ENCODE measurements at places on chromosomes 11 and 22.

- no peak for DNase-seq
These were observed 54.5 kb upstream of the ZBTB44 start for GRCh38 chr11:130369141-130369691.

GRCh38 chr11:104672897-104673296 lies 225.4 kb downstream of the CASP12 start:
- no peak for DNase-seq

DNA sequence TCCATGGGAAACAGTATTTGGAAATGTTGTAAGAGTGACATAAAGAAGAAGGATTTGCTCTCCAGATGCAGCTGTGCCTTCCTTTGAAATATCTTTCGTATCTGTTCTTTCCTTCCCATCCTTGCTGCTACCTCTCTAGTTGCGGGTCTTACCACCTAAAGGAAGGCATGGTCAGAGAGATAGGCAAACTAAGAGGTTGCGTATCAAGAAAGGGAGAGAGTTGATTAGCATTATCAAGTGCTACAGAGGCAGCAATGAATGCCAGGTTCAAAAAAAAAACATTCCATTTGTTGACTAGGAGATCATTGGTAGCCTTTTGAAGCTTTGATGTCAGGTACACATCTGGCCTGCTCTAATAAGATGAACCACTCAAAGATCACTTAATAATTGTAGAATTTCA lies 4.6 kb downstream of the GTPBP1 start:
- DNase-seq: no peak

DNA sequence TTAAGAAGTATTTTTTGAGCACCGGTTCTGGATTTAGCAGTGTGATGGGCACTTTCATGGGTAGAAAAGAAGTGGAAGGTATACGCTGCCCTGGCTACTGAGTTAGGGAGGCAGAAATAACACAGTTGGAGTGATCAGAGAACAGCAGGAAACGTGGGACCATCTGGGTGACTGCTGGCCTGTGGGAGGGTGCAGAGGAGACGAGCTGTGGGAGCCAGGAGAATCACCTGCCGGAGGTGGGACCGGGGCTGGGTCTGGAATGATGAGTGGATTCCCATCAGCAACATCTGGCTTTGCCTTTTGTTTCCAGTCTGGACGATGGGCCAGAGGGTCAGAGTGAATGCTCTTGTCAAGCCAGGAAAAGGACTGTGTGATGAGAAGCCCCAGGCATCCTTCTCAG lies 66.5 kb downstream of the BARX2 start:
- no peak for DNase-seq

GRCh38 chr11:108694846-108695245 lies 30.0 kb downstream of the DDX10 start:
- DNase-seq: no peak

DNA sequence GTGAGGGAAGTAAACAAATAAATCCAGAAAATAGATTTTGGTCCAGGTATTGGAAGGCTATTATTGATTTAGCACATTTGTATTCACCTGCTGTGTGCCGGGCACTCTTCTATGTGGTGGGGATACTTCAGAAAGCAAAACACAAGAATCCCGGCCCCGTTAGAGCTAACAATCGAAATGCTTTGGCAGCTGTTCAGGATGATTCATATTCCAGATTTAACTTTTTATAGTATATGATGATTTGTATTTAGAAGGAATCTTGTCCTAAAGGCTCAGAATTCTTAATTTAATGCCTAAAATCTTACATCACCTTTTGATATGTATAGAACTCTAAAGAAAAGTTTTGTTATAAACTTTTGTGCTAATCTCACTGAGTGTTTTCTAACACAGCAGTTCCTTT lies 28.0 kb downstream of the ZC3H12C start:
- DNase-seq: no peak

- DNase-seq: no peak
These were observed 731 bp downstream of the NTM start for GRCh38 chr11:131370901-131371790.

GRCh38 chr11:93903989-93904388 lies 53.6 kb upstream of the VSTM5 start:
- no peak for DNase-seq

All from naive thymus-derived CD8-positive, alpha-beta T cell (primary cell).